ENCODE measurements at places on chromosomes 1 and 21.
A peak's percentile ranks its signal among the peaks of the same experiment; 100 is the strongest.

GRCh38 chr1:228833911-228834688, 98.8 kb downstream of the RHOU start:
- DNase-seq, result no peak

- DNase-seq, result peak; percentile 43
These were observed 5.0 kb downstream of the PFKL start for GRCh38 chr21:44304877-44305293.

DNA sequence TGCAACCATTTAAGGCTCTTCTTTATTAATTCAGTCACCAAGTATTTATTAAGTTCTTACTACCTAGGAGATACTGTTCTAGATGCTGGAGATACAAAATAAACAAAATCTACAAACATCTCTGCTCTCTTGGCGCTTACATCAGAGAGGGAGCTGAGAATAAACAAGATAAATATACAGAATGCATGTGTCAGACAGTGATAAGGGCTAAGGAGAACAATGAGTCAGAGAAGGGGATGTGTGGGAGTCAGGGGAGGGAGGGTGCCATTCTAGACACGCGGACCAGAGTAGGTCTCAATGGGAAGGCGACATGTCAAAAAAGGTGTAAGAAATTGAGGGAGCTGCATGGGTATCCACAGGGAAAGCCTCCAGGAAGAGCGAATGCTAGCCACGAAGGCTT, 393.2 kb downstream of the RWDD3 start:
- DNase-seq, result no peak

- DNase-seq, result no peak
These were observed 708 bp downstream of the CDA start for GRCh38 chr1:20589331-20590278.

GRCh38 chr1:72066431-72066830, 215.9 kb downstream of the NEGR1 start:
- DNase-seq, result no peak

DNA sequence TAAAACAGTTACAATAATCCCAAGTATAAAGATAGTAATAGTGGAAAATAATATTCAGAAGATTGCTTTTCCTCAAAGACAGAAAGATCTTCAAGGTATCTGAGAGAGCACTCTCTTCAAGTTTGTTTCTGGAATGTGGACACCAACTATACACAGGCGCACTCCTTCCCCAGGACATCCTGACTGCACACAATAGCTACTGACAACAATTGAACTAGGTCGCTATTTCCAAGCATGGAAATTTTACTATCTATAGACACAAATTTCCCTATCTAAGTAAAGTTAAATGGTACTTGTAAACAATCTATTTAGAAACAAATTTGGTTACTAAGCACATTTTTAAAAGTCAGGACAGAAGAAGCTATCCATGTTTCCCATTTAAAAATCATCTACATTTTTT, 19.1 kb downstream of the ARHGAP29 start:
- DNase-seq, result no peak

GRCh38 chr1:218613105-218613504, 268.0 kb downstream of the TGFB2 start:
- DNase-seq, result no peak

DNA sequence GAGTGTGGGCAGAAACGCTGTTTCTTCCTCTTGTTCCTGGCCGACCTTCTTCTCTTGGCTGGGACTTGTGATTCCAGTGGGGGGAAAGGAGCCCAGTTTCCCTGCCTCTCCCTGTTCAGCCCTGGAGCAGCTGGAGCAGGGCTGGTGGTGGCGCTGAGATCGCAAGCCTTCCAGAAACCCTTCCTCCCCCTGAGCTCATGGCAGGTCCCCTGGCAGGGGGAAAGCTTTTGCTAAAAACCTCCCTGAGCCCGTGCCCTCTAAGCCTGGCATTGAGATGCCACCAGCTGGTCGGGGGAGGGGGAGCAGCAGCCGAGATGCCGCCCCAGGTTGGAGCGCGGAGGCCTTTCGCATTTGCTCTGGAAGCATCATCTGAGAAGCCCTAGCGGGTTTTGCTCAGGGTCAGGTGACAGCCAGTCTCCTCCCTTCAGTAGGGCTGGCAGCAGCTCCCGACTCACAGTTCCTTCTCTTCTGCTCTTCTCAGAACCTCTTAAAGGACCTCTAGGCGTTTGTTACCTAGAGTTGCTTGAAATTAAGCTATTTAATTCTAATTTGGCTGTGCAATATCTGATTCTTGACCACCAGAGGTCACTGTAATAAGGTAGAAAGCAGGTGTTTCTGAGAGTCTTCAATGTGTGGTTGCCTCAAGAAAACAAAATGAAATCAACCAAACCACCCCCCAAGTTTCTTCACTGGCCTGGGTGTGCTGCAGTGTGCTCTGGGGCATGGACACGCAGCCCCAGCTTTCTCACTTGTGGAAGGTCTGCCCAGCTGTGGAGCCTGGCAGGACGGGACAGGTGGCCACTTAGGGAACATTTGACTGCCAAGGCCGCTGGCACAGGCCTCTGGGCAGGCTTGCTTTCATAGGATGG, 257.3 kb downstream of the CAMTA1 start:
- peak; percentile 24 for DNase-seq

DNA sequence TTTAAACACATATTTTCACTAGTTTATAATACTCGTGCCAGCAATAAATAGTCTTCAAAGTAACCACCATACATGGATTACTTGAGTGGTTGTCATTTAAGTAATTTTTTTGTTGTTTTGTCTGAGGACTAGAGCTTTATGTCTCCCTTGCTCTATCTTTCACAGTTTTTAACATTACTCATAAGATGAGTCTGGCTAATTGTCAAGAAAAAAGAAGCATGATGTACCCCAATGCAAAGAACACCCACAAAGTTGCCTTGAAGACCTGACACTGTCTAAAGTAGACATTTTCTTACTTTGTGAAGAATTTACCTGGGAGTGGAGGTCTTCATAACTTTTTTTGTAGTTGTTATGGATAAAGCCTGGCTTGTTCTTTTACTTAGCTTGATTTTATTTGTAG, 210.4 kb upstream of the BRINP3 start:
- no peak for DNase-seq

GRCh38 chr1:39573736-39574624, 2.6 kb downstream of the PABPC4 start:
- DNase-seq, result no peak

GRCh38 chr21:44720170-44720569, 8.8 kb upstream of the TSPEAR start:
- DNase-seq, result no peak

DNA sequence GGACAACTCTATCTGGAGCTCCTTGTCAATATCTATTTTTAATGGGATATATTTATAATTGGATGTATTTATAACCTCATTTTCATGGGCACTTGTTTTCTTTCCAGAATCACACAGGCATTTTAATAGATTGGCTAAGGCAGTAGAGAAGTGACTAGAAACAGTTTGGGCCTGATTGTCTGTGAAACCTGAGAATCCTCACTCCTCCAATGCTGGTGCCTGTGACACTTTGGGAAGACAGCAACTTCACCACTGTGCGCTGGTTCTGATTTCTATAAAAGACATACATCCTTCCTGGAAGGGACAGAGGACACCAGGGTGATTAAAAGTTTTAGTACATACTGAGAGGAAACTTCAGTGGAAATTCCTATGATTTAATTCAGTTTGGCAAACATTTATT, 39.6 kb upstream of the RXRG start:
- no peak for DNase-seq

DNA sequence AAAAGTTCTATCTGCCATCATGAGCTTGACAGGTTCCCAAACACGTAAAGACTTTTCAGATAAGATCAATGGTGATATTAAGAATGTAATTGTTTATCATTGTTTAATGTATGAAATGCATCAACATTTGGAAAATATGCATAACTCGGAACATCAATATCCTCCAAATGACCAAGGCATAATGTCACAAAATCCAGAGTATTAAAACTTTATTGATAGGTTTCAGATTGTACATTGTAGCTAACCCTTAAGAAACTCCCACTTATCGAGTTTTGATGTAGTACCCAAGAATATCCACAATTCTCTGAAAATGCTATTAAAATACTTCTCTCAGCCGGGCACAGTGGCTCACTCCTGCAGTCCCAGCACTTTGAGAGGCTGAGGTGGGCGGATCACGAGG, 12.1 kb upstream of the TNNI1 start:
- DNase-seq, result no peak

DNA sequence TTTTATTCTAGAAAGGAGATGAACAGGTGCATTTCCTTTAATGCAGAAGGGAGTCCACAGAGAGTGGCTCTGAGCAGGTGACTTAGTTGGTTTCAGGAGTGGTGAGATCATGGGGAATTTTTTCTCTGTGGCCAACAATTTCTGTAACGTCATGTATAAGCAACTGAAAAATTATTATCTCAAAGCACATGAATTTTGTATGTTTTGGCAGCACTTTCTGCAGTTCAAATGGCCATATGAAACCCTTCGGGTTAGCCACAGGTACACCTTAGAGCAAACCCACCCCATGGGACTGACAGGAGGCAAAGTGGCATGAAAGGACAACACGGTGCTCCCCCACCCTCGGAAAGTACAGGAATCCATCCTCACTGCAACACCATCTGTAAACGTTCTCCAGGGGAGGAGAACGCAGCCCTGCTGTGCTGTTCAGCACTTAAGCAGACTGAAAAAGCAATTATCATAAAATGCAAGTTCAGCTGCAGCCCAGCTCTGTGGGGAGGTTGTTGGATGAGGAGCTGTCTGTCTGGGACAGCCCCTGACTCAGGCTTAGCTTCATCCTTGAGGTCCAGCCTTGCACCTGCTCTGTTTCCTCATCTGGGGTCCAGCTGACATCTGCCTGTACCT, 55.8 kb upstream of the CLDN14 start:
- DNase-seq, result no peak

DNA sequence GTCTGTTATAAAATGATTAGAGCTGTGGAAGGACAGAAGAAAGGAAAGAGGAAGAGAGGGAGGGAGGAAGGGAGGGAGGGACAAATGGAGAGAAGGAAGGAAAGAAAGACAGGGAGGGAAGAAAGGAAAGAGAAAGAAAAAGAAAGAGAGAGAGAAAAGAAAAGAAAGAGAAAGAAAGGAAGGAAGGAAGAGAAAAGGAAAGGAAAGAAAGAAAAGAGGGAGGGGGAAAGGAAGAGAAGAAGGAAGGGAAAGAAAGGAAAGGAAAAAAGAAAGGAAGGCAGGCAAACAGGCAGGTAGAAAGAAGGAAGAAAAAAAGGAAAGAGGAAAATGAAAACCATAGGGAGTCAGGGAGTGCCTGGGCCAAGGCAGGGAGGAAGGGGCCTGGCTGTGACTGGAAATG, 14.5 kb upstream of the BACE2 start:
- no peak for DNase-seq

- no peak for DNase-seq
These were observed 2.1 kb upstream of the TFF3 start for GRCh38 chr21:42317341-42317741.

GRCh38 chr1:112636597-112637253, 17.1 kb downstream of the CAPZA1 start:
- DNase-seq, result no peak

DNA sequence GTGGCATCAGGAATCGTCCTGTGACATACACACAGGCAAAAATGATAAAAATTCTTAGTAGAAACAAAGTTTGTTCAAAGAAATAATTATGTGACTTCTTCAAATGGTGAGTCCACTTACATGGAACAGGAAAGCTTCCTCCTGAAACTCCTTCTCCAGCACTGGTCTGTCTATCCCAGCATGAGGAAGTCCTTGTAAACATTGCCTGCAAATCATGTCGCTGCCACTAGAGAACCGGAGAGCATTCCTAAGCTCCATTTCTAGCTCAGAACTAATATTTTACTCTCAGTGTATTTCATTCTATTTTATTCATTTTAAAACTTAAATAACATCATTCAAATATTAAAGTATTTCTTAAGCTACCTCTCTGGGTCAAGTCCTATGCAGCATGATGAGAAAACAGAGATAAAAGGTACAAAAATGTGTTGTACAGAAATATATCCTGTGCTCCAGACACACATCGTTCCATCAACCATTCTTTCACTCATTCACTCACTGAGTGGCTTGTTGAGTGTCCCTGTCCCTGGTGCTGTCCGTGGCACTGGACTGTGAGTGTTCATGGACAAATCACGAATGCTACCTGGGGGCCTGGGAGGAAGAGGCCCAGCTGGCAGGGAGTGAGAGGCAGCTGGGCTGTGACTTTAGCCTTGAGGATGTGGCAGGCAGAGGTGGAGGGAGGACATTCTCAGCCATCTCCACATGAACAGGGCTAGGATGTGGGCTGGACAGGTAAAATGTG, 10.0 kb downstream of the CYP4A22 start:
- DNase-seq, result no peak

GRCh38 chr1:232630047-232630893, at the start of gene SIPA1L2:
Gene SIPA1L2, minus strand, starts transcription at chr1:232630133. Its CDS starts 114,794 bp downstream, at chr1:232515339.
- peak; percentile 84 for DNase-seq

DNA sequence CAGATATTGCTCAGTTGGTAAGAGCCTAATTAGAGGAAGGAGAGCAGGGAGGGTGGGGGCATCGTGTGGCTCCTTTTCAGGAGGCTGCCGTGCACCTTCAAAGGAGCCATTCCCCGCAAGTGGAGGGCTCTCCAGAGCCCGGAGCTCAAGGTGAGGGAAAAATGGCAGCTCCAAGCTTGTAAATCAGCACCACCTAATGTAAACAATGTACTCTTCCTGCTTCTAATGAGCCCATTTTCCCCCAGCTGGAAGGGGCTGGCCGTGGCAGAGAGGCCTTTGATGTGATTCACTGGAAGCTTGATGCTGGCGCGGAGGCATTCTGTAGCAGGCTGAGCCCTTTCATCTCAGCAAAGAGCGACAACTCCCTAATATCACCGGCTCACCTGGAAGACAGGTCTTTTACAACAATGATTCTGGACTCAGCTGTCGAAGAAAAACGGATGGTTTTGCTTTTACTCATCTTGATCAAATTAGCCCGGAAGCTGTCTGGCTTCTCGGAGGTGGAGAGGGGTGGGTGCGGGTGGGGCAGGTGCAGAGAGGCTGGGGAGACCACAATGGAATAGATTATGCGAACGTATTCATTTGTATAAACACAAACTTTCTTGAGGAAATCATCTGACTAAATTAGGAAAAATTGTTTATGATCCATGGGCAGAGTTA, 112.5 kb downstream of the RRAGC start:
- no peak for DNase-seq

DNA sequence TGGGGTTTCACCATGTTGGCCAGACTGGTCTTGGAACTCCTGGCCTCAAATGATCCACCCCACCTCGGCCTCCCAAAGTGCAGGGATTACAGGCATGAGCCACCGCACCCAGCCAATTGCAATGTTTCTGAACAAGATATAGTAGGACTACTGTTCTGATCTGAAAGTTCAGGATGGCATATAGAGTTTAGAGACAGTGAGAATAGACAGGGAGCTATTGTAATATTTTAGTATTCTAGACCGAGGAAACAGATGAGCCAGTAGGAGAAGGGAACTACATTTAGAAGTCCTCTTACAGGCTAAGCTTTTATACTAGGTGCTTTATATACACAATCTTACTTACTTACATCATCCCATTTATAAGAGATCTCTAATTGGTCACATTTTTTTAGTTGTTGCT, 33.1 kb downstream of the SOAT1 start:
- no peak for DNase-seq

- peak; percentile 64 for DNase-seq
These were observed 2.4 kb downstream of the QSOX1 start for GRCh38 chr1:180157108-180157507.

- DNase-seq, result no peak
These were observed 6.1 kb upstream of the HP1BP3 start for GRCh38 chr1:20793236-20793635.

All from HT1080 (cell line).